IMR-90 (cell line): ENCODE measurements at places on chromosomes 4 and X. TPM values are rescaled to one million over a fixed set of nuclear protein-coding genes. Genes with fewer than 3 reads are reported as not detected.

GRCh38 chr4:44760142-44760898 lies 34.0 kb upstream of the GNPDA2 start:
- no peaks in the 10 kb centered on the region for H3K27me3 ChIP-seq
- no peaks in the 10 kb centered on the region for H3K36me3 ChIP-seq
- no peak overlapping the region for H3K27ac ChIP-seq
- H3K4me1 ChIP-seq = no peaks in the 10 kb centered on the region
- peak; percentile 20 for DNase-seq

DNA sequence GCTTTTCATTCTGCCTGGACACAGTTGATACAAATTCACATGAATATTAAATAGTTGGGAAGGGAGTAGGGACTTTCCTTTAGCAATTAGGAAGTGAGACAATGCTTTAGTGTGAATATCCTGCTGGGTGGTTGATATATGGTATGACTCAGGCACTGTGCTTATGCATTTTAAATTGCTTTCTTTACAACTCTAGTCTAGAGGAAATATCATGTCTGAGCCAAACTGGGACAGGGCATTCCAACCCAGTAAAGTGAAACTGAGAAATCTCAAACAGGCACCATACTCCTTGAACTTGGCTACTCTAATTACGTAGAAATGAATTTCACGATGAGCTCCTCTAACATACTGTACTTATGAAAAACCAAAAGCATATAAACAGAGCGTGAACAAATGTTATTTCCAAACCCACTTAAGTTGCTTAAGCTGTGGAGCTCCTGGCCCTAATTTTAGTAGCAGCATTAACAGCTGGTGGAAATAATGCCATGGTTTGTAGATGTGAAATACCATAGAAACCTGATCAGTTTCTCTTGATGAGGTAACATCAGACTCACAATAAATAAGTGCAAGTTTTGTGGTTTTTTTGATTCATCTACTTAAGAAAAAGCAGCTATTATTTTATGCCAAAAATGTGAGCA lies 242.9 kb upstream of the GK2 start:
- peak; percentile 77 for DNase-seq
- peak overlapping the region; percentile 97; the same call in 1 of the 2 replicates for H3K27ac ChIP-seq
- no peaks in the 10 kb centered on the region for H3K27me3 ChIP-seq
- H3K4me1 ChIP-seq = peaks cover 2% of the 10 kb centered on the region
- H3K4me3 ChIP-seq = no peak overlapping the region

STPG2 gene
- total RNA-seq = not detected in 2 replicates

- no peak overlapping the region for H3K27ac ChIP-seq
- no peaks in the 10 kb centered on the region for H3K4me1 ChIP-seq
- peak; percentile 11 for DNase-seq
- H3K36me3 ChIP-seq = no peaks in the 10 kb centered on the region
These were observed 16.8 kb downstream of the MEPE start for GRCh38 chr4:87849612-87850011.

DNA sequence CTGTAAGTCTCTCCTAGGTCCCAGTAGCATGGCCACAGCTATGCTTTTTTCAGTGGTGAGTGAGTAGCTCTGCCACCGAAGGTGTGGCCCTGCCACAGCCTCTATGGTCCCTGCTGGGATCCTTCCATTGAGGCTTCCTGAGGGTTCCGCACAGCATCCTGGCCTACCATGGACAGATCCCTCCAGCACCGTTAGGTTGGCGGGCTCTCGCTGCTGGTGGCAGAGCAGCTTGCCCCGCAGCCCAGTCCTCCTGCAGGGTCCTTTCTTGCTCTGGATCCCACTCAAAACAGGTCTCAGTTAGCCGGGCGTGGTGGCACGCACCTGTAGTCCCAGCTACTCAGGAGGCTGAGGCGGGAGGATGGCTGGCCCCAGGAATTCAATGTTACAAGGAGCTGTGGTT lies 2.4 kb upstream of the PDZD4 start:
- H3K27ac ChIP-seq = no peak overlapping the region
- H3K27me3 ChIP-seq = peaks cover 45% of the 10 kb centered on the region
- DNase-seq = no peak
- H3K36me3 ChIP-seq = no peaks in the 10 kb centered on the region

DNA sequence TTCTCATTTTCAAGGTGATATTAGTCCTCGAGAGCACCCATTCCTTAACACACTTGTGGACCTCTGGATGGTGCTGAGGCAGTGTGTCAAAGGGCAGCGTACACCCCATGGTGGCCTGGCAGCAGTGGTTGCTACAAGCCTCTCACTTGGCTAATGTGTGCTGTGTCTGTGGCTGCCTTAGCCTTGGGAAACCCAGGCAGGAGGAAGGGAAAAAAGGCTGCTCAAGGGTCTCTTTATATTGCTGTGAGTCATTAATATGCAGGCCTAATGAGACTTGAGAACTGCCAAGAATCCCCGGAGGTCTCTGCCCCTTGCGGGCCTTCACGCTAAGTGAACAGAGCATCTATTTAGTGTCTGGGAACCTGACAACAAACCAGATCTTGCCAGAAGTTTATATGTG lies 7.0 kb downstream of the PCDH10 start:
- H3K27me3 ChIP-seq = peaks cover 21% of the 10 kb centered on the region
- no peak overlapping the region for H3K27ac ChIP-seq
- no peak for DNase-seq
- no peak overlapping the region for H3K4me3 ChIP-seq
- H3K4me1 ChIP-seq = peaks cover under 1% of the 10 kb centered on the region; the same call in 1 of the 2 replicates

DNA sequence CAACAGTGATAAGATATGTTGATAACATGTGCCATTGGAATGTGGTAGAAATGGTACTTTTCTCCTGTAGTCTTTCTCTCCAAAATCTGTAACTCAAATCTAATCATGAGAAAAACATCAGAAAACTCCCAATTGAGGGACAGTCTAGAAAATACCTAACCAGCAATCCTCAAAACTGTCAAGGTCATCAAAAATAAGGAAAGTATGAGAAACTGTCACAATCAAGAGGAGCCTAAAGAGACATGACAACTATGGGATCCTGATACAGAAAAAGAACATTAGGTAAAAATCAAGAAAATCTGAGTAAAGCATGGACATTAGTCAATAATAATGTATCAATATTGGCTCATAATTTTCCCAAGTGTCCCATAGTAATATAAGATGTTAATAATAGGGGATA lies 124.5 kb upstream of the PPP1R2C start:
- H3K27ac ChIP-seq = no peak overlapping the region
- no peaks in the 10 kb centered on the region for H3K27me3 ChIP-seq
- H3K36me3 ChIP-seq = no peaks in the 10 kb centered on the region

DNA sequence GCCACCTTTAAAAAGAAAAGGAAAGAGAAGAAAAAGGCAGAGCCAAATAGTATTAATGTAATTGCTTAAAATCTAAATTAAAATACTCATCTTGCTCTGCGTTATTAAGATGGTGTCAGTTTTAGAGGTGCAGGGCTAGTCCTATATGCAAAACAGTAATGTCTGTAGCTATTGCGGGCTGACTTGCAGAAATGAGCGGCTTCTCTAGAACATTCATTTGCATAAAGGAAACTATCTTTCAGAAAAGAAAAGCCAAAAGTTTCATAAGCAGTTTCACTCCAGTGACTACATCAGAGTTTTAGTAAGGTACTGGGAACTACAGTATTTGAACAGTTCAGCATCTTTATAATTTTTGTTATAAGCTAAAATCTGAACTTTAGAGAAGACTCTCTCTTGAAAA lies 6.0 kb downstream of the SMAD1 start:
- DNase-seq = no peak
- no peak overlapping the region for H3K27ac ChIP-seq

- no peak overlapping the region for H3K27ac ChIP-seq
- DNase-seq = no peak
- no peaks in the 10 kb centered on the region for H3K27me3 ChIP-seq
- no peaks in the 10 kb centered on the region for H3K4me1 ChIP-seq
- no peaks in the 10 kb centered on the region for H3K36me3 ChIP-seq
- no peak overlapping the region for H3K4me3 ChIP-seq
These were observed 207.1 kb upstream of the NHS start for GRCh38 chrX:17167915-17168314.

DNA sequence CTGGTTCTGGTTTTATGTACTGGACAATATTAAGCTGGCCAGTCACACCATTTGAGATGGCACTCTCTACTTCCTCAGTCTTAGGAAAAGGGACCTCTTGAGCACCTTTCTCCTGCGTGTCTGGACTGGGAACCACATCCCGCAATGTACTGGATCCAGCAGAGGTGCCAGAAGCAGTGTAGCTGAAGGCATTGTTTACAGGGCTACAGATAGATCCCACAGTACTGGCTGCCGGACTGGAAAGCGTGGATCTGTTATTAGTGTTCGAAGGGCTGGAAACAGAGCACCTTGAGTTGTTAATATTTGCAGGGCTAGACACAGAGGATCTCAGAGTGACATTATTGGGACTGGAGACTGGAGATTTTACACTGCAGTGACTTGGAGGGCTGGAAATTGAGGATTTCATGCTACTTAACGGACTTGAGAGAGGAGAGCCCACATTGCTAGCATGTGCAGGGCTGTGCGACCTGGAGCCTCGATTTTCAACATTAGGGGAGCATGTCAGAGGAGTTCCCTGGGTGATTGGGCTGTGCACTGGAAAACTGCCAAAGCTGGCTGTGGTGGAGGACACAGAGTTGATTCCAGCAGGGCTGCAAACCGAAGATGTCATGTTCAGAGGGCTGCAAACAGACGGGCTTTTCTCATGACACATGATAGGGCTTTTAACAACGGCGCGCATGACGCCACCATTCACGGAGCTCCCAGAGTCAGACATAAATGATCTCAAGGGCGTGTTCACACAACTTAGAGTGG lies 6.4 kb downstream of the NR3C2 start:
- DNase-seq = no peak
- no peaks in the 10 kb centered on the region for H3K27me3 ChIP-seq
- H3K36me3 ChIP-seq = no peaks in the 10 kb centered on the region
- no peaks in the 10 kb centered on the region for H3K4me1 ChIP-seq

DNA sequence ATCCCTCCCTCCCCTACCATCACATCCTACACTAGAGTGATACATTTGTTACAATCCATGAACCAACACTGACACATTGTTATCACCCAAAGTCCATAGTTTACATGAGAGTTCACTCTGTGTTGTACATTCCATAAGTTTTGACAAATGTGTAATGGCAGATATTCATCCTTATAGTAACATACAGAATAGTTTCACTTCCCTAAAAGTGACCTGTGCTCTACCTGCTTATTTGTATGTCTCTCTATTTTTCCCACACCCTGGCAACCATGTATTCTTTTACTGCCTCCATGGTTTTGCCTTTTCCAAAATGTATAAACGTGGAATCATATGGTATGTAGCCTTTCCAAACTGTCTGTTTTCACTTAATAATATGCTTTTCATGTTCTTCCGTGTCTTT lies 42.2 kb upstream of the HPGD start:
- H3K36me3 ChIP-seq = no peaks in the 10 kb centered on the region
- no peak overlapping the region for H3K27ac ChIP-seq
- no peak overlapping the region for H3K4me3 ChIP-seq
- DNase-seq = no peak
- no peaks in the 10 kb centered on the region for H3K27me3 ChIP-seq
- H3K4me1 ChIP-seq = no peaks in the 10 kb centered on the region

GPR50 gene
- total RNA-seq = not detected in 2 replicates

GRCh38 chr4:164424846-164425245 lies 329.1 kb upstream of the SMIM31 start:
- H3K4me1 ChIP-seq = no peaks in the 10 kb centered on the region
- no peak for DNase-seq
- H3K36me3 ChIP-seq = no peaks in the 10 kb centered on the region
- no peaks in the 10 kb centered on the region for H3K27me3 ChIP-seq
- no peak overlapping the region for H3K27ac ChIP-seq
- H3K4me3 ChIP-seq = no peak overlapping the region

- H3K27ac ChIP-seq = no peak overlapping the region
- DNase-seq = no peak
- no peaks in the 10 kb centered on the region for H3K4me1 ChIP-seq
- no peaks in the 10 kb centered on the region; the same call in 1 of the 2 replicates for H3K27me3 ChIP-seq
These were observed 8.0 kb downstream of the NR0B1 start for GRCh38 chrX:30301208-30301607.

GRCh38 chr4:59553063-59553720 lies 1646.9 kb upstream of the ADGRL3 start:
- no peak overlapping the region for H3K27ac ChIP-seq
- H3K36me3 ChIP-seq = no peaks in the 10 kb centered on the region
- DNase-seq = no peak
- H3K4me3 ChIP-seq = no peak overlapping the region
- no peaks in the 10 kb centered on the region for H3K27me3 ChIP-seq
- H3K4me1 ChIP-seq = no peaks in the 10 kb centered on the region

DNA sequence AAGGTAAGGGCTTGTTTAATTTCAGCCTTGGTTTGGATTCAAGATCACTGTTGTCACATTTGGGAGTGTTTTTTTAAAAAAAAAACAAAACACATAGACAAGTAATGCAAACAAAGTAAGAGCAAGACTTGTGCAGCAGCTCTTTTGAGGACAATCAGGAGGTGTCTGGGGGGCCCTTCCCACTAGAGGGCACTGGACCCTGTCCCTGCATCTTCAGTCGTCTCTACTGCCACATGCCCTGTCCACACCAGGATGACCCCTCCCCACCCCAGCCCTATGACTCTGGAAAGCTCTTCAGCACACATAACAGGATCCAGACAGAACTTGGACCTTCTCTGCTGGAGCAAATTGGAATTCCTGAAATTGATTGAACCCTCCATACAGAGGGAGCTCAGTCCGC lies 71.0 kb downstream of the USP46 start:
- no peaks in the 10 kb centered on the region for H3K27me3 ChIP-seq
- peak; percentile 13 for DNase-seq
- H3K4me1 ChIP-seq = peaks cover 14% of the 10 kb centered on the region
- peaks cover 5% of the 10 kb centered on the region for H3K36me3 ChIP-seq

DNA sequence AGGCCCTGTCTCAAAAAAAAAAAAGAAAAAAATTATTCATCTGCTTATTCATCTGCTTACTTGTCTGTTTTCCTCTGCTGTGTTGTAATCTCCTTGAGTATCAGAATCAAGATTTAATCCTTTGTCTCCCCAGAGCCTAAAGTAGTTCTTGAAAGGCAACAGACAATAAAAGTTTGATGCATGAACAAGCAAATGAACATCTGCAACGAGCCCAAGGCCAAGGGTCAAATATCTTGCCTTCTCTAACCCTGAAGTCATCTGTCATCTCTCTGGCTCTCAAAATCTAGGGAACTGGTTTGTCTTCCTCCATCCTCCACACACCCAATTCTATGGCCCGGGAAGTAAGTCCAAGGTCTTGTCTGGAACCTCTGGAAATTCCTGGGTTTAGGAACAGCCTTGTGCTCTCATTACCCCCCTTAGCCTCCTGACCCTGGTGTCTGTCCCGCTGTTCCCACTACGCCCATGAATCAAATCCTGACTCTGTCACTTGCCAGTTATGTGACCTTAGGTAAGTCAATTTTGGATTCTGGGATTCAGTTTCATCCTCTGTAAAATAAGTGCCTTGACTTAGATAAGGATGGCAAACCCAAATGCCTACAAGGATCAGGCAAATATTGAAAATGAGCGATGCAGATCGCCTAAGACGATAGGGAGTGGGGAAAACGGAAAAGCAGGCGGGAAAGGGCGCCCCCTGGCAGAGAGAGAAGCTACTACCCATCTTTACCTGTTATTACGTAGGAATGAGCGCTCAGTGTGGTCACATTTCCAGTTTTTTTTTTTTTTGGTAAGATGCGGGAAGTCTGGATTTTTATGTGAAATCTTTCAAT lies 102.7 kb upstream of the DHX15 start:
- peaks cover 3% of the 10 kb centered on the region; the same call in 1 of the 2 replicates for H3K4me1 ChIP-seq
- no peak overlapping the region for H3K27ac ChIP-seq
- H3K4me3 ChIP-seq = no peak overlapping the region
- no peak for DNase-seq
- peaks cover 7% of the 10 kb centered on the region for H3K27me3 ChIP-seq

ADGRG4 gene
- total RNA-seq = not detected in 2 replicates

LEF1 gene
- 0.56 and 1.8 TPM in 2 replicates for total RNA-seq
